ENCODE measurements at places on chromosomes 12 and 14. TPM values are rescaled to one million over a fixed set of nuclear protein-coding genes. Genes with fewer than 3 reads are reported as not detected.

DNA sequence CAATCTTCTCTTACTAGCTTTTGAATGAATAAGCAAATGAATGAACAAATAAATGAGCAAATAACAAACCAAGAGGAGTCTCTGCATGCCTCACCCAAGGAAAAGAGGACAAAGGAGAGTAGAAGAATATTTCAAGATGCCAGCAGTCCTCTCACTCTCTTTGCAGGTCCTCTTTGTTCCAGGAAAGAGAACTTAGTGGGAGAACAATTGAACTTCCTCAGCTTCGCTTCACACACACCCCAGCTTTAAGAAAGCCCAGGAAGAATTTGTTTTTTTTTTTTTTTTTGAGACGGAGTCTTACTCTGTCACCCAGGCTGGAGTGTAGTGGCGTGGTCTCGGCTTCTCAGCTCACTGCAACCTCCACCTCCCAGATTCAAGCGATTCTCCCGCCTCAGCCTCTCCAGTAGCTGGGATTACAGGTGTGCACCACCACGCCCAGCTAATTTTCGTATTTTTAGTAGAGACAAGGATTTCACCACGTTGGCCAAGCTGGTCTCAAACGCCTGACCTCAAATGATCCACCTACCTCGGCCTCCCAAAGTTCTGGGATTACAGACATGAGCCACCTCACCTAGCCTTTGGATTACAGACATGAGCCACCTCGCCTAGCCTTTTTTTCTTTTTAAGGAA is 20.4 kb downstream of the KRT18 start:
- H3K27ac ChIP-seq = peak overlapping the region; percentile 81
- peaks cover 57% of the 10 kb centered on the region for H3K4me1 ChIP-seq
- H3K4me3 ChIP-seq = no peak overlapping the region
- H3K36me3 ChIP-seq = no peaks in the 10 kb centered on the region
- DNase-seq = no peak
- no peaks in the 10 kb centered on the region for H3K27me3 ChIP-seq

- no peak overlapping the region for H3K4me3 ChIP-seq
- H3K27me3 ChIP-seq = no peaks in the 10 kb centered on the region
- H3K4me1 ChIP-seq = no peaks in the 10 kb centered on the region
- no peak for DNase-seq
- H3K36me3 ChIP-seq = no peaks in the 10 kb centered on the region
Measured at GRCh38 chr14:30680036-30680435, 57.9 kb downstream of the SCFD1 start.

DNA sequence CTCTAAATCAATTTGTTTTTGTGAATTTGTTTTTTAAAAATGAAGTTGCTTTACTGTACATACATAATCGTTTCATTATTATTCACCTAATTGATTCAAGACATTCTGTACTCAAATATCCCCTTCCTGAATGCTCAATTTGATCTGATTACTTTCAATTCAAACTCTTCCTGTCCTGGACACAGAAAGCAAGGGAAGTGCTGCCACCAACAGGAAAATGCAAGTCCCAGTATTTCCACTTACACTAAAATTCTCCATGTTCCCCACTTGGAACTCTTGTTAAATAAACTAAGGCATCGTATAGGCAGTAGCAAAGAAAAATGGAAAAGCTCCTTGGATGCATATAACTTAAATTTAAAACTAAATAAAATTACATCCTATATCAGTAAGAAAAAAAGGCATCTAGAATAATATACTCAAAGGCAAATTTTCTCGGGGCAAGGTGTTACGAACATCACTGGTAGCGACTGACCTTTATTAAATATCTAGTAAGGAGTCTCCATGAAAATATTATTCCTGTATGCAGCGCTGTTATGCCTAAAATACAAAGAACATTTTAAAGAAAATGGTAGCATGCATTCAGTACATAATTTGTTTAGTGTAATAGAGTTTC is 72.0 kb upstream of the DBX2 start:
- no peak overlapping the region for H3K4me3 ChIP-seq
- no peak overlapping the region for H3K27ac ChIP-seq
- H3K36me3 ChIP-seq = no peaks in the 10 kb centered on the region
- DNase-seq = peak; percentile 39
- no peaks in the 10 kb centered on the region for H3K27me3 ChIP-seq

The TUBA1B gene
- 1,628 TPM for total RNA-seq

The PLBD1 gene
- total RNA-seq = 0.30 TPM

The MYL2 gene
- 0.39 TPM for total RNA-seq

DNA sequence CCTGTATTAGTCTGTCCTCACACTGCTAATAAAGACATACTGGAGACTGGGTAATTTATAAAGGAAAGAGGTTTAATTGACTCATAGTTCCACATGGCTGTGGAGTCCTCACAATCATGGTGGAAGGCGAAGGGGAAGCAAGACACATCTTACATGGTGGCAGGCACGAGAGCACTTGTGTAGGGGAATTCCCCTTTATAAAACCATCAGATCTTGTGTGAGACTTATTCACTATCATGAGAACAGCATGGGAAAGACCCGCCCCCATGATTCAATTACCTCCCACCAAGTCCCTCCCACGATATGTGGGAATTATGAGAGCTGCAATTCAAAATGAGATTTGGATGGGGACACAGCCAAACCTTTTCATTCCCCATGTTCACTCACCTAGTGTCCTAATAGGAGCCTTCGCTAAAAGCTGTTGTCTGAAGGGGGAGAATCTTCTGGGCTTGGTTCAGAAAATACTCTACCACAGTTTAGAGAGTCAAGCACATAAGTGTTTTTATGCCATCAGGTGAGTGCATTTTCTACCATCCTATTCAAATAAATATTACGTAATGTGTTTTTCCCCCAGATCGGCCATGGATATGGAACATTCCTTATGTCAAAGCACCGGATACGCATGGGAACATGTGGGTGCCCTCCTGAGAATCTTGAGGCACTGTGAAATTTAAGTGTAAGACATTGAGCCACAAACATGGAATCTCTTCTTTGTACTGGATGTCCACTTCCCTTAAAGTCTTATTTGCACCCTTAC is 19.1 kb upstream of the KCNK13 start:
- H3K27me3 ChIP-seq = no peaks in the 10 kb centered on the region
- no peaks in the 10 kb centered on the region for H3K4me1 ChIP-seq
- no peak overlapping the region for H3K4me3 ChIP-seq
- no peak for DNase-seq
- H3K36me3 ChIP-seq = no peaks in the 10 kb centered on the region
- H3K27ac ChIP-seq = no peak overlapping the region

Data from HCT116 (cell line).